Cortex of kidney (tissue), 1 donor: ENCODE measurements at places on chromosomes 1 and 21.

- DNase-seq = no peak
These were observed 87.2 kb downstream of the HHAT start for GRCh38 chr1:210415846-210416448.

- DNase-seq = no peak
These were observed 28.5 kb upstream of the C1orf198 start for GRCh38 chr1:230896779-230897178.

DNA sequence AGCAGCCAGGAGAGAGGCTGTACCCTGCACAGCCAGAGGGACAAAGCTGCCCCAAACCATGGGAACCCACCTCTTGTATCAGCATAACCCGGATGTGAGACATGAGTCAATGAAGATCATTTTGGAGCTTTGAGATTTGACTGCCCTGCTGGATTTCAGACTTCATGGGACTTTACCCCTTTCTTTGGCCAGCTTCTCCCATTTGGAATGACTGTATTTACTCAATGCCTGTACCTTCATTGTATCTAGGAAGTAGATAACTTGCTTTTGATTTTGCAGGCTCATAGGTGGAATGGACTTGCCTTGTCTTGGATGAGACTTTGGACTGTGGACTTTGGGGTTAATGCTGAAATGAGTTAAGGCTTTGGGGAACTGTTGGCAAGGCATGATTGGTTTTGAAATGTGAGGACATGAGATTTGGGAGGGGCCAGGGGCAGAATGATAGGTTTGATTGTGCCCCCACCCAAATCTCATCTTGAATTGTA is 616.2 kb downstream of the RWDD3 start:
- DNase-seq = no peak

- DNase-seq = no peak
These were observed 124.9 kb upstream of the KIAA1614 start for GRCh38 chr1:180787628-180788307.

DNA sequence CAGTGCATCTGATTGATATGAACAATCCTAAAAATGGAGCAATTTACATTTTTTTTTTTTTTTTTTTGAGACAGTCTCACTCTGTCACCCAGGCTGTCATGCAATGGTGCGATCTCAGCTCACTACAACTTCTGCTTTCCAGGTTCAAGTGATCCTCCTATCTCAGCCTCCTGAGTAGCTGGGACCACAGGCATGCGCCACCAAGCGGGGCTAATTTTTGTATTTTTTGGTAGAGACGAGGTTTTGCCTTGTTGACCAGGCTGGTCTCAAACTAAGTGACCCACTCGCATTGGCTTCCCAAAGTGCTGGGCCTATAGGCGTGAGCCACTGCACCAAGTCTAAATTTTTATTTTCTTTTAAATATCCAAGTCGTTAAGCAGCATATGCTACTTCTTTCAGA is 109.0 kb downstream of the FAF1 start:
- DNase-seq = no peak

DNA sequence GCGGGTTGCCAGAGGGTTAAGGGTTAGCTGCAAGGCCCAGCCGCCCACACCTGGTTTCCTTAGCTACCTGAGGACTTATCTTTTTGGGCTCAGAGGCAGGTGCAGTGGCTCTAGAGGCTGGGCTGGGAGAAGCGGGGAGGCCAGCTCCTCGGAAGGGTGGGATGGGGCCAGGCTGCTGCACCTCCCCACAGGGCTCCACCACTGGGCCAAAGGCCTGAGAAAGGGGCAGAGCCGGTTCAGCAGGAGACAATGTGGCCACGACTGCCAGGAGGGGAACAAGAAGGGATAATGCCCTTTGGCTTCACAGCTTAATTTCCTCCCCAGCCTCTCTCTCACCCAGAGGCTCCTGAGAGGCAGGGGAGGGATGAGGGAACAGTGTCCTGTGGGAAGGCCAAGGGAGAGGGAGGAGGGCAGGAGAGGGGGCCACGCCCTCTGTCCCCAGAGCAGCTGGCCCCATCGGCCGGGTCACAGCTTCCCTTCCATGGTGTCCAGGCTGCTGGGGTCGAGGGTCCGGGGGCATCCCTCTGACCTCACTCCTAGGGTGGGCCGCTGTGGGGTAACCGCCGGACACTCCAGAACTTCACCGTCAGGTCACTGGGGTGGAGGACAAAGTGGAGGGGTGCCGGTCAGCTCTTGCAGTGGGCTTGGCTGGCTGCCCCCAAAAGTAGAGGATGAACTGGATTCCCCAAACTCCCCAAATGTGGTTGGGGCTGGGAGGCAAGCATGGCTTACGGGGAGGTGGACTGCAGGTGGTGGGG is 50.4 kb downstream of the KIF21B start:
- no peak for DNase-seq

DNA sequence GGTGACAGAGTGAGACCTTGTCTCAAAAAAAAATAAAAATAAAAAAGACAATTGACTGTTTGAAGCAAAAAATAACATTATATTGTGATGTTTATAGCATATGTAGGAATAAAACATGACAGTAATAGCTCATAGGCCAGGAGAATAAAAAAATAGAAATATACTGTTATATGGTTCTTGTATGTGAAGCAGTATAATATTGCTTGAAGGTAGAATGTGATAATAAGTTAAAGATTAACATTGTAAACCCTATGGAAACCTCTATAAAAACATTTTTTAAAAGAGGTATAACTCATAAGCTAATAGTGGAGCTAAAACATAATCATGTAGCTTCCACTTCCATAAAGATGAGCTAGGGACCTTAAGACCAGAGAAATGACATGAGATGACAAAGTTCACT is 23.5 kb downstream of the GJA4 start:
- DNase-seq = no peak

- no peak for DNase-seq
These were observed 153.5 kb downstream of the HLX start for GRCh38 chr1:221032637-221033280.

DNA sequence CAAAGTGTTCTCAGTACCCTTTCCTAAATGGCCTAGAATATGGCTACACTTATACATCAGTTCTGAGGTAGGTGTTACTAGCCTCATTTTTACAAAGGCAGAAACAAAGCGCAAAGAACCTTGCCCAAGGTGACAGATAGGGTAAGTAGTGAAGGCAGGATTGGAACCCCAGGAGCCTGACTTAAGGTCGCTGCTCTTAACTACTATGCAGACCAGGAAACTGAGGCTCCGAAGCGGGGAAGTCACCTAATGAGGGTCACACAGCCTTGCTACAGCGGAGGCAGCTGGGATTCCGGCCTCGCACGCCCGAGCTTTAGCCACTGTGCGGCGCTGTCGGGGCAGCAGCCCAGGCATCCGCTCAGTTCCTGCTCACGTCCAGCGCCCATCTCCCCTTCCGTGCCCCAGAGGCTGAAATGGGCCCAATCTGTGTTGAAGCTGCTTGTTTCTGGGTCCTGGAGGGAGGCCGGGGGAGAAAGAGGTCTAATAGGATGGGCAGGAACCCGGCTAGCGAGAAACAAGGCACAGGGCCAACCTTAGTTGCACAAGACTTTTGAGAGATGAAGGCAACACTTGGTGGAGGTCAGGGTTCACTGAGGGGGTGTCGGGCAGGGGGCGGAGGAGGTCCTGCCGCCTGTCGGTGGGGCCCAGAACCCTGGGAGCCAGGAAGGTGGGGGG is 1.4 kb upstream of the FOXD2 start:
- no peak for DNase-seq

GRCh38 chr1:25033030-25033827 is 103.2 kb upstream of the RUNX3 start:
- DNase-seq = no peak

DNA sequence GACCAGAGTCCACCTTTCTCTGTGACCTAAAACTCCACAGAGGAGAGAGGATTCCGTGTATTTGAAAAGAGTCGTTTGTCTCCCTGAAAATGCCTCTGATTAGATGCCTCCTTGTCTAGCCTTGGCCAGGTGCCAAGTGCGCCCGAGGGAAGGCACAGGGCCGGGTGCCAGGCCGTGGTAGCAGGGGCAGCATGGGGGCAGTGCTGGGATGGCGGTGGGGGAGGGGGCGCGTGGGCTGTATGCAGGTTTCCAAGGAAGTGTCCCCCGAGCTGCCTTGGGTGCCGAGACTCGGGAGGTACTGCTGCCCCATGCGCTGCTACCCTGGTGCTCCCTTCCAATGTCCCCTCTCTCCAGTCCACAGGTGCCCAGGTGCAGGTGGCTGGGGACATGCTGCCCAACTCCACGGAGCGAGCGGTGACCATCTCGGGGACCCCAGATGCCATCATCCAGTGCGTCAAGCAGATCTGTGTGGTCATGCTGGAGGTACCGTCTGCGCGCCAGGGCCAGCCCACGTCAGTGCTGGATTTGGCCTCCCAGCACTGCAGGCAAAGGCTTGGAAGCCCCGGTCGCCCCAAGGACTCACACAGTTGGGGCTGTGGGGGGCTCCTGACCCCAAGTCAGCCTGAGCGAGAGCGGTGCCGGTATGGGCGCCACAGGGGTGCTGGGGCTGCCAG is 70.9 kb upstream of the COL6A1 start:
- no peak for DNase-seq

DNA sequence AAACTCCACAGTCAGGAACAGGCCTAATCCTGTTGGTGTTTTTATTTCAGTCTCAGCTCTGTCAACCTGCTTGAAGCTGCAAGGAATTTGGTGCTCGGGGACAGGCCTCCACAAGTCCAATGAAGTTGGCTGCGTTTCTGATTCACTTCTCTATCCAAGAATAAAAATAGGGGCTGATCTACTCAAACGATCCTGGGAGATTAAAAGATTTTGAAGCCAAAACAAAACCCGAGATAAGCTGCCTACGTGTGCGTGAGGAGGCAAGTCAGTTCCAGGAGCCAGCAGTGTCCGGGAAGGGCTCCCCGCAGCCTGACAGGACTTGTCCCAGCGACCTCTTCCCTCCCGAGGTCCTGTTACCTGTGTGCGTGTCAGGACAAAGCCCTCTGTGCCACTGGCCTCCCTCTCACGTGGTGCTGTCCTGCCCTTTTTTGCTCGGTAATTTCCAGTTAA is 98.0 kb downstream of the ETS2 start:
- DNase-seq = no peak

GRCh38 chr1:198121056-198121826 is 35.6 kb upstream of the NEK7 start:
- DNase-seq = no peak

- DNase-seq = no peak
These were observed 288.9 kb downstream of the KCNT2 start for GRCh38 chr1:196319301-196319700.

GRCh38 chr1:11377001-11377583 is 101.9 kb upstream of the DISP3 start:
- no peak for DNase-seq

GRCh38 chr1:94215955-94216354 is 21.4 kb downstream of the ARHGAP29 start:
- no peak for DNase-seq

- DNase-seq = no peak
These were observed 26.3 kb upstream of the RGS18 start for GRCh38 chr1:192131914-192132313.

- DNase-seq = no peak
These were observed 33.1 kb downstream of the LTN1 start for GRCh38 chr21:28959367-28960099.

DNA sequence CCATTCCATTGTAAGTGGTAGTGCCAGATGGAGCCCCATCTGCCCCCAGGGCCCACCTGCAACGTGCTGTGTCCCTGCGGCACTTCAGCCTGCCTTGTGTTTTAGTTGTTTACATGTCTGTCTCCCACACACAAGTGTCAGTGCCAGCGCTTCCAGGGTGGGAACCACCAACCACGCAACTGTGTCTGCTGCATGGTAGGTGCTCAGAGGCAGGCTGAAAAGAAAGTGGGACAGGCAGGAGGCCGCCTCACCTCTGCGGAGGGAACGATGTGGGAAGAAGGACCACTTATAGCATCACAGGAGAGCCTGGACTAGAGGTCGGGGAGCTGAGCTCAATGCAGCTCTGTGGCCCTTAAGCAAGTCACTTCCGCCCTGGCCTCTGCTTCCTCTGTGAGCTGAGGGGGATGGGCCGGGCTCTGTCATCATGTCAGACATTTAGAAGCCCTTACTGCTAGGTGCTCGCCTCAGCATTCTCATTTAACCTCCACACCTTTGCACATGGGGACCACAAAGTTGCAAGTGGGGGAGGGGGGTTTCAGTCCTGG is 17.9 kb downstream of the SLC9A1 start:
- DNase-seq = no peak

DNA sequence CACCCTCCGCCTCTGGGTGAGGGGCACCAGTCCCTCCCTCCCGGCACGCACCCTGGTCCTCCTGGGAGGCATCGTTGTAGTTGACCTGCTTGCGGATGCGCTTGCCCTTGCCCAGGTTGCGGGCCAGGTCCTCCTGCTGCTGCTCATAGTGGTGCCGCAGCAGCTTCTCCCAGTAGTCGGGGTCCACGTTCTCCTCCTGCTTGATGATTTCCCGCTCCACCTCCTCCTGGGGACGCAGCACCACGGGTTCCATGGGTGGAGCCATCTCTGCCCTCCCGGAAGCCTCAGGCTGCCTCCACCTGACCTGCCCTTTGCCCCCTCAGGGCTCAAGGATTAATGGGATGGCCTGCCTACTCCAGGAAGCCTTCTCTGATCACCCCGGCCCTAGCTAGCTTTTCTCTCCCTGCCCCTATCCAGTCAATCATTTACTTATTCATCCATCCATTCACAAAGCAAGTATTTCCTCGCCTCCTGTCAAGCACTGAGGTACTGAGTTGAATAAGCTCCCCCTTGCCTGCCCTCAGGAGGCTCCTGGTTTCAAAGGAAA is 53.5 kb downstream of the CHD5 start:
- no peak for DNase-seq

DNA sequence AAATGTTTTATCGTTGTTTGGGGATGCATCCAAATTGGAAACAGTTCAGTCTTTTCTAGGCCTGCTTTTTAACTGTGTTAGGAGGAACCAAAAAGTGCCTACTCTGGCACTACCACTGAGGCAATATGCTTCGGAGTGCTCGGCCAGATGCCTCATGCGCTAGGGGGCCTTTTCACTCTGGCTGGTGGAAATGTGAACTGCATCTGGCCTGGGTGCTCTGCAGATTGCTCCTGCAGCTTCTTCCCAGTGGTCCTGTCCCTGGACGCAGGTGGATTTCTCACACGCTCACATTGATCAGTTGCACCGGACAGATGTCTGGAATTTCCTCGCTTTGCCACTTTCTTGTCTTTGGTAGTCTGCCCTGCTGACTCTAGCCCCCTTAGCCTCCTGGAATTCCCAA is 330.2 kb upstream of the FMN2 start:
- DNase-seq = no peak

- DNase-seq = no peak
These were observed 161.3 kb downstream of the TSEN15 start for GRCh38 chr1:184212649-184213314.
